ENCODE measurements at places on chromosomes 11 and 22.

DNA sequence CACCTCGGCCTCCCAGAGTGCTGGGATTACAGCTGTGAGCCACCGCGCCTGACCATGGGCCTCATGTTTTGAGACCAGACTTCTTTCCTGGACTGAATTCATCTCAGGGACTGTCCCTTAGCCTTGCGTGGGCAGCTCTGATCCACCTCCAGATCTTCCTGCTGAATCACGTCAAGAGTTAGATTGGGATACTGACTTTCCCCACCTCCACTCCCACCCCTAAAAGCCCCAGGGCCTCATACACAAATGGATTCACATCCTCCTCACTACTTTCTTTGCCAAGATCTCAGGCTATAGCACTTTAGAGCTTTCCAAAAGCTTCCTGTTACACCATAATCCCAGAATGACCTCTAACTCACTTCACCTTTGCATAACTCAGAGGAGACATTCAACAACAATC is 12.1 kb downstream of the CCDC87 start:
- no peak for DNase-seq

DNA sequence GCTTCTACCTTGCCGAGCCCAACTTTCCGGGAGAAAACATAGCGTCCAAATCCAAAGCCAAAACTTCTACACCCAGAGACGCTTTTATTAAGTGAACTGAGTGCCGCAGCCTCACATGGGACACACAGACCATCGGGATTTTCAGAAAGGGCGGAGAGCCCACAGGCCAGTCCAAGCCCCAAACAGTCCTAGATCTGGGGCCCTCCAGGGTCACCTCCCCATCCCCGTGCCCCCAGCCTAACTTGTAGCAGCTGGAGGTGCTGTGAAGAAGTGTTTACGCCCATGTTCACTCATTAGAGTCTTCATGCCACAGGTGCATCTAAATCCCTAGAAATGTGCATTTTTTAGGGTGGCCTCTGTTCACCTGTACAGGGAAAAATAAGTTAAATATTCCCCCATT is 14.1 kb upstream of the ADORA2A start:
- no peak for DNase-seq

- no peak for DNase-seq
Observed at GRCh38 chr11:128171506-128171905, 415.9 kb downstream of the ETS1 start.

DNA sequence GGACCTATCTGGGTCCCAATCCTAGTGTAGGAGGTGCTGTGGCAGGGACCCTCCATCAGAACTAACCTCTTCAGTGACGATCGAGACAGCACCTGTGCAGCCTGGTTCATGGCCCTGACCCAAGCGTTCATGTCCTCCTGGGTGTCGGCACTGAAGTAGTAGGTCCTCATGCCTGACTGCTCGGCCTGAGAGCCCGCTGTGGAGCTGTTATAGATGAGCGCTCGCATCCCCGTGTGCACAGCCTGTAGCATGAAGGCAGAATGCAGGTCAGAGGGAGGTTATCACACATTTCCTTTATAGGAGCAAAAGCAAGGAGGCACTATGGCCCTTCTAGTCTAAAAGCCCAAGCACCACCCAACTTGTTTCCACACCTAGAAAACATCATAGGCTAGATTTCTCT is 103.0 kb downstream of the C11orf58 start:
- no peak for DNase-seq

- DNase-seq, result no peak
Observed at GRCh38 chr11:16412525-16413172, 56.3 kb upstream of the SOX6 start.

DNA sequence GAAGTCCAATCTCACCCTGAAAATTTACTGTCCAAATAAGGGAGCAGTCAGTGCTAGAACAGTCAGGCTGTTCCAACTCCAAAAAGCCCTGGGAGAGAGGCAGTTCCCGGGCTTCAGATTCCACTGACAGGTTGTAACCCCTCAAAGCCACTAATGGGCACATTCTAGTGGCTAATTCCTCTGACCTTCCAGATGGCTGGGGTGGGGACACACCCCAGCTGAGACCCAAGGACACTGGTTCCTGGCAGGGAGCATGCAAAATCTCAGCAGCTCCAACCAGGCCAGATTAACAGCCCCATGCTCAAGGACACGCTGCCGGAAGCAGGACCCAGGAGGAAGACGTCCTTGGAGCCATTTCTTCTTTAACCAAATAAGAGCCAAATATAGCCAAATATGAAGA is 92.7 kb downstream of the RPL27A start:
- no peak for DNase-seq

GRCh38 chr22:26952451-26953011 is 295.1 kb downstream of the MIAT start:
- no peak for DNase-seq

- no peak for DNase-seq
Observed at GRCh38 chr22:36323182-36323854, 64.4 kb downstream of the MYH9 start.

DNA sequence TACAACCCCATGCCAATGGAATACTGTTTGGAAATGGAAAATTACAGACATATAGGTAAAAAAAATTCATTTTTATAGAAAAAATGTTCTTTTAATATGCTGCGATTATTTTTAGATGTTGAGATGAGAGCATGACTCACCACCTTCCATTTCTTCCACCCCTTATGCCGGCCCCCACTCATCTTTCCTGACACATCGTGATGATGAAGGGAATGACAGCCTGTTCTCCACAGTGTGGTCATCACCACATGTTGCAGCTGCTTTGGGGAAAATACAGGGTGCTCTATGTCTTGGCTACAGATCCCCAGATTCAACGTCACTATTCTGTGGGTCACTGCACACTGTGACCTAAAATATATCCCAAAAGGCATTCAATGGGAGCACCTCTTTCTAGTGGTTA is 916.2 kb downstream of the METTL15 start:
- no peak for DNase-seq

DNA sequence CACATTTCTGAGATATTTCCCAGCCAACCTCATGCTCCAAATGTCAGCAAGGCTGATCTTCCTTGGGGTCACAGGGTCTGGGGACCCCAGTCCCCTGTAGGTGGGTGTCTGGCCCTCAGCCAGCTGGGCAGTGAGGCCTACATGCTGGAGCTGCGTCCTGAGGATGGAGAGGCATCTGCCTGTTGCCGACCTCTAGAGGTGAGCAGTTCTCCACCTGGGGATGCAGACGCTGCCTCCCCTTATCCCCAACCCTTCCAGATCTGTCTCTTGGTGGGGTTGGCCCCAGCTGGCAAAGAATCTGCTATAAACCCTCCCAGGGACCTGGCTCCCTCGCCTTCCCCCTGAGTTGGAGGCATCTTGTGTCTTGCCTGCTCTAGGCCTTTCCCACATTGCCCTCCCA is 79.6 kb downstream of the PKNOX2 start:
- no peak for DNase-seq

Measured in stimulated activated CD8-positive, alpha-beta memory T cell treated with anti-CD3 and anti-CD28 coated beads, Interleukin-4, amount 100 ng/mL, for 4 hours (primary cell).